ENCODE measurements at places on chromosomes 1 and 21.

- DNase-seq, result peak; percentile 69
These were observed 39.3 kb upstream of the DUSP10 start for GRCh38 chr1:221781102-221781755.

- no peak for DNase-seq
These were observed 95.7 kb upstream of the GCLM start for GRCh38 chr1:94004924-94005323.

DNA sequence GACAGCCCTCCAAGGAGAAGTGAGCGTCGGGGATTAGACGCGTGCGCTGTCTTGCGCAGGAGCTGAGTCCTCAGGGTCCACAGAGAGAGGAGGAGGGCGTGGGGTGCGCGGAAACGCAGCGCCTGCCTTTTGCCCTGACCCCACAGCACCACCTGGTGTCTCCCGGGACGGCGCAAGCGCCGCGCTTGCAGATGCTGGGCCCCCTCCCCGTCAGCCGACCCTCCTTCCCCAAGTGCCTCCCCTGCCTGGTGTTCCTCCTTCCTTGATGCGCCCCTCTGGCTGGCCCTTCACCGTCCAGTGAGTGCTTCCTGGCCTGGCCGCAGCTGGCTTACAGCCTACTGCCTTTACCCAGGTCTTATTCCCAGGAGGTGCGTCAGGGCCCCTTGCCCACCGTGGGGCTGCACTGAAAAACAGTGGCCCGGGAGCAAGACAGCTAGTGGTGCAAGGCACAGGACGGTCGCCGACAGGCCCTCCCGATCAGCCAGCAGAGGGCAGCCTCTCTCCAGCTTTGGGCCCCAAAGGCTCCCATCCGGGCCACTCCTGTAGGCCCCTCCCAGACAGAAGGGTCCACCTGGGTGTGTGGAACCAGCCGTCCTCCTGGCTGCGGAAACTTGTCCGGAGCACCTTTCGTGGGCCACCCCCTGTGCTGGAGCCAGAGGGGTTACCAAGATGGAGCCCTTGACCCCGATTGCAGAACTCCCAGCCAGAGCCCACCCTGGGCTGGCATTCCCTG lies 12.9 kb upstream of the PHLDA3 start:
- DNase-seq, result peak; percentile 93

DNA sequence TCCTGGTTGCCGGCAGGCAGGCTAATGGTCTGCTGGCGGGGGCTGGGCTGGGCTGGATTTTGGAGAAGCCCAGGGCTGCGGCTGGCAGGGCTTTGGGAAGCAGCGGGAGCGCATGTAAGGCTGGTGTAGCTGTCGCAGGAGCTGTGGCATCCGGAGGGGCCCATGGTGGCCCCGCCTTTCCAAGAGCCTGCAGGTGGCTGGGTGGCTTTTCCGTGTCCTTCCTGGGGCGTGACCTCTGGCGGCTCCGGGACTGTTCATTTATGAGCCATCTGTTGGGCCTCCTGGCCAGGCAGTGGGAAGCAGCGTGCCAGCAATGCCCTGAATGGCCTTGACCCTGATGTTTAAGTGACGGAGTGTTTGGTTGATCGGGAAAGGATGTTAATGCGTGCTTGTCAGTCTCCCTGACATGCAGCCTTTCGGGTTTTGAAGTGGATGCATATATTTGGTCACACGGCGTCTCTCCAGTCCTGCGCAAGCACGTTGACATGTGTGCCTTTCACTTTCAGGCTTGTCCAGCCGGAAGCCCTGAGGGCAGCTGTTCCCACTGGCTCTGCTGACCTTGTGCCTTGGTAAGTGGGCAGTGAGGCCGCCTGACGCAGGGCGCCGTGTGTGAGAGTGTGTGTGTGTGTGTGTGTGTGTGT lies 38.5 kb downstream of the AGPAT3 start:
- DNase-seq, result peak; percentile 82

GRCh38 chr1:237103021-237103420 lies 61.0 kb downstream of the RYR2 start:
- DNase-seq, result no peak

DNA sequence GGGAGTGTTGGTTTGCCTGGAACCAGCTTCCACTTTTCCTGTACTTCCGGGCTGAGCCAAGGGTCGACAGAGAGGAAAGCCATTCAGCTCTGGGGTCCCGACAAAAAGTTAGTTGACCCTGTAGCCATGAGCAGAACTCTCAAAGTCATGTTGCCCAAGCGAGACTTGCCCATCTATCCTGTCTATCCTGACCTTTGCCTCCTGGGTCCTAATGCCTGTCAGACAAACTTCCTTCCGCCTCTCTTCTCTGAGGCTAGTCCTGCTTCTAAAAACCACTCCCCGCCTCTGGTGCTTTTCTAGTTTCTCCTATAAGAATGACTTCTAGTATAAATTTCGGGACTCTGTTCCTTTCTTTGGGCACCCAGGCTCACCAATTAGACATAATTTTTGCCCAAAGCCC lies 7.7 kb upstream of the PCP4L1 start:
- no peak for DNase-seq

DNA sequence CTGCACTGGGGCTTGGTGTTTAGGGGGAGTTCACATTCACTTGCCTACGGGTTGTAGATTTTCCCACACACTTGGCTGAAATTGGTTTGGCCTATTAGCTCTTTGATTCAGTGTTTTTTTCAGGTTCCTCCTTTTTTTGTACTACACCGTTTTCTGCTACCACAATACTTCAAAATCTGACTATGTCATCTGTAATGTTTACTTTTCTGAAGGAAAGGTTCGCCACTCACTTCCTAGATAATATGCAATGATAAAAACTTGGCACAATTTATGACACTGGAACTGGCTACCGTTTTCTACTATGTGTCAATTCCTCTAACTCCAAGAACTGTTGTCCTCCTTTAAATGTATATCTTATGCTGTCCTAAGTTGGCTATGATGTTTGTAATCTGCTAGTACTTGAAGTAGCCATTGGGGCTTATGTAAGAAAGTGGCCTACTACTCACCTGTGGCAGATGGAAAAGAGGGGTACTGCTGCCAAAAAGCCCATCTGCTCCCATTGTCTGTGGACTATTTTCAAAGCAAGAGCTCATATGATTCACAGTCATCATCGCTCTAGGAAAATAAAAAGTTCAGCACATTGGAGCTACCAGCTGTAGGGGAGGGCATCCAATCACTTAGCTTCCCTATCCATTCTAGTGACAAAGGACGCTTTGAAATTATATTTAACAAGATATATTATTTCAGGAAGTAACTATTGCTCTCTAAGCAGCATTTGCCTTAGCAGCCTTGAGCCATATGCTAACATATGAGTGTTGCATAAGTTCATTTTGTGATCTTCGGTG lies 42.4 kb upstream of the BACH1 start:
- DNase-seq, result no peak

DNA sequence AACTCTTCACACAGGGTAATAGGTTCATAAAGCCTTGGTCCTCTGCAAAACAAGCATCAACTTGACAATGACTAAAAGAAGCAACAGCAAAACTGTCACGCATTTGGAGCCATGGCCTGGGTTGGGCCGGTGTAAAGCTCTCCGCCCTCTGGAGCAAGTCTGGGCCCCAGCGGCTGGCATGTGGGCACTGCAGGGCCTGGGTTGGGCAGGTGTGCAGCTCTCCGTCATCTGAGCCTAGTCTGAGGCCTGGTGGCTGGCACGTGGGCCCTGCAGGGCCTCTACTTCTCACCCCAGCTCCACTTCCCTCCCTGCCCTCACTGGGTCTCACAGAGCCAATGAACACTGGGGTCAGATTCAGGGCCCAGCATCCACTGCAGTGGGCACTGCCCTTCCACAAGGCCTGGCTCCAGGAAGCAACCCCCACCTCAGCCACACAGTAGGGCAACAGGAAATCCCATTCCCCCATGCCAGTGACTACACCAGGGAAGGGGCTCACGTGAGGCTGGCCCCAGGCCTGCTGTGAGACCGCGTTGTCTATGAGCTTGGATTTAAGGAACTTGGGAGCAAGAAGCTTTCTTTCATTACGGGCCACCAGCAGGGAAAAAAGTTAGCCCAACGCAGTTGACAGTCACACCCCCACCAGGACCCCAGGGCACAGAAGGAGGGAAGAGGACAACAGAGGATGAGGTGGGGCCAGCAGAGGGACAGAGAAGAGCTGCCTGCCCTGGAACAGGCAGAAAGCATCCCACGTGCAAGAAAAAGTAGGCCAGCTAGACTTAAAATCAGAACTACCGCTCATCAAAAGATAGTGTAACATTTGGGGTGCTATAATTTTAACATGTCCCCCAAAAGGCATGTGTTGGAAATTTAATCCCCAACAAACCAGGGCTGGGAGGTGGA lies 52.7 kb downstream of the NPHP4 start:
- DNase-seq, result no peak

Data from upper lobe of right lung (tissue), 1 donor.